Brain pericyte (primary cell): ENCODE measurements at places on chromosomes 4 and X.

- no peak for DNase-seq
Observed at GRCh38 chr4:15414551-15415091, 13.2 kb upstream of the C1QTNF7 start.

GRCh38 chr4:83599183-83599582 lies 63.3 kb downstream of the GPAT3 start:
- no peak for DNase-seq

GRCh38 chr4:110292994-110293744 lies 94.8 kb upstream of the ELOVL6 start:
- no peak for DNase-seq

DNA sequence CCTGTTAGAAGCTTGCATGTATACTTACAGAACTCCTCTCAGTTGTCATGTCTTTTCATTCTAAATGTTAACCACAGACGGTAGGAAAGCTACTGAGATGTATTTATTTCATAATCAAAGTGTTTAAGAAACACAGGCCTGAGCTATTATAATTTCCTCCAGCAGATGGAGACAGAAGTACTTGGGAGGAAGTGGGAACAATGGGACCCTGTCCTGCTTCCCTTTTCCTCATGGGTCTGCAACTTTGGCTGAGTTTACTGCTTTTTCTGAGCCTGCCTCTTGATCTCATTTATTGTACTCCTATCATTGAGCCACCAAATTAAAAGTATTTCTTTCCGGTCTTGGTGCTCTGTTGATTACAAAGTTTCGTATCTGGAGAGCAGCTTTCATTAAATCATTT lies 67.7 kb upstream of the SPANXN2 start:
- no peak for DNase-seq

- no peak for DNase-seq
Observed at GRCh38 chr4:149676076-149676475, 139.6 kb downstream of the IQCM start.

GRCh38 chr4:138522366-138522765 lies 280.2 kb upstream of the SLC7A11 start:
- DNase-seq, result no peak

GRCh38 chrX:9845578-9845952 lies 59.3 kb downstream of the SHROOM2 start:
- no peak for DNase-seq

DNA sequence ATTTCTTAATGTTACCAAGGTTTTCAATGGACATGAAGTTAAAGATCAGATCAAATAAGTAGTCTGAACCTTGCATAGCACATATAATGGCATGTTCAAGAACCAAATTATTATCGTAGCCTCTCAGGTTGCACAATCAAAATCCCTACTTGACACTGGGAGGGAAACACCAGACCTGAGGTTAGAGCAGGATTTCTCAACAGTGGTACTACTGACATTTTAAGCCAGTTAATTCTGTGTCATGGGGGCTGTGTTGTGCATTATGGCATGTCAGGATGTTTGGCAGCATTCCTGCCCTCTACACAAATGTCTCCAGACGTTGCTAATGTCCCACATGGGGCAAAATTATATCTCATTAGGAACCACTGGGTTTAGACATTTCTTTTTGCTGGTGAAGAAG lies 20.8 kb downstream of the RLIM start:
- no peak for DNase-seq

GRCh38 chr4:120158841-120159463 lies 92.3 kb upstream of the MAD2L1 start:
- no peak for DNase-seq

GRCh38 chr4:113212613-113213012 lies 163.2 kb downstream of the ANK2 start:
- no peak for DNase-seq

DNA sequence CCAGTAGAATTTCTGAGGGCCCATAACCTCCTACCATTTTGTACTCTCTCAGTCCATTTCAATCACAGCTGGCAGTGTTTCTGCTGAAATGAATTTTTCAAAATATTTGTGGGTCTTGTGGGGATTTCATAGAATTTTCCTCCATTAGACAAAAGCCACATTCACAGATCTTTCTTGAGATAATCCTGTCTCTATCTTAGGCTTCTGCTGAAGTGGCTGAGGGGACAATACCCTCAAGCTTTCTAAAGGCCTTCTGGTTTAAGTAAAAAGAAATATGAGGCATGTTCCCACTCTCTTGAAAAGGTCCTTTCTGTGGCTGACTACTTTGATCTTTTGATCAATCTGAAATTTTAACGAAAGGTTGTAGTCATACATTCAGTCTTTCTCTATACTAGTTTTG lies 1930.0 kb upstream of the AGA start:
- no peak for DNase-seq
